ENCODE measurements at places on chromosomes 3 and 15.

GRCh38 chr3:64617610-64618009 is 70.2 kb downstream of the ADAMTS9 start:
- DNase-seq, result no peak

DNA sequence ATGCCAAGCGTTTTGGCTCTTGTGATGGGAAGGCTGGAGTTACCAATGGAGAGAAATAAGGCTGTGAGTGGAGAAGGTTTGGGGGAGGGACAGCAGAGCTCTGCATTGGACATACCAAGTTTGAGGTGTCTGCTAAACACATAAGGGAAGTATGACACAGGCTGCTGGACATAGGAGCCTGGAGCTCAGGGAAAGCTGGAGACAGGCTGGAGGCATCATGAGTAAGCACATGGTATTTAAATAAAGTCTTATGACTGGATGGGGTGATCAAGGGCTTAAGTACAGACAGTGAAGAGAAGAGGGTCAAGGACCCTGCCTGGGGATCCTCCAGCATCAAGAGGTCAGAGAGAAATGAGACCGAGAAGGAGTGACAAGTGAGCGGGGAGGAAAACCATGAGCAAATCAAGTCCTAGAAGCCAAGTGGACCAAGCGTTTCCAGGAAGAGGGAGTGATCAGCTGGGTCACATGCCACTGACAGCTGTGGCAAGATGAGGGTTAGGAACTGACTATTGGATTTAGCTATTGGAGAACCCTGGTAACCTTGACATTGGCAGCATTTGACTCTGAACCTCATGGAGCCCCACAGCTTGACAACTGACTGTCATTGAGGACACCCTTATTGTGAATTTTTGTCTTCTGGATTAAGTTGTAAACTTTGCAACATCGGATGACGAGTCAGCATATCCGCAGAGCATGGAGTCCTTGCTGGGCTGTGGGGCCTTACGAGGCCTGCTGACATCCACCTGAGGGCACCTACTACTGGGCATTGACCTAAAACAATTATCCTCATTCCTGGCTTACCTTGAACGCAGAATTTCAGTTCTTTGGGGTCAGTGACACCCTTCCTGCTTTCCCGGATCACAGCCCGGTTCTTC is 78.7 kb upstream of the ETV5 start:
- DNase-seq, result no peak

DNA sequence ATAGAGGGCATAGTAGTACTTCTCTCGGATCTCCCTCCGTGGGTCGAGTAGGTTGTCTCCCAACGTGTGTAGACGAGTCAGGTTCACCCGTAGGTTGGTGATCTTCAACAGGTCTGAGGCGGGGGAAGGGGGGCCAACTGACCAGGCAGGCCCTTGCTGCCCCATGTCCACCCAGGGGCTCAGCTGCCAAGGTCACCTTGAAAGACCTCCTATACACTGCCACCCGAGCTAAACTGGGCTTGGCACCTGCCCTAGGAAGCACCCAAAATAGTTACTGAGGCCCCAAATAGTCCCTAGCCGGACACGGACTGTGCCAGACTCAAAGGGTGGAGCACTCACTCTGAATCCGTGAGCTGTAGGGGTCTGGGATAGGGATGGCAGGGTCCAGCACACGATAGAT is 1.8 kb downstream of the LAMB2 start:
- no peak for DNase-seq

DNA sequence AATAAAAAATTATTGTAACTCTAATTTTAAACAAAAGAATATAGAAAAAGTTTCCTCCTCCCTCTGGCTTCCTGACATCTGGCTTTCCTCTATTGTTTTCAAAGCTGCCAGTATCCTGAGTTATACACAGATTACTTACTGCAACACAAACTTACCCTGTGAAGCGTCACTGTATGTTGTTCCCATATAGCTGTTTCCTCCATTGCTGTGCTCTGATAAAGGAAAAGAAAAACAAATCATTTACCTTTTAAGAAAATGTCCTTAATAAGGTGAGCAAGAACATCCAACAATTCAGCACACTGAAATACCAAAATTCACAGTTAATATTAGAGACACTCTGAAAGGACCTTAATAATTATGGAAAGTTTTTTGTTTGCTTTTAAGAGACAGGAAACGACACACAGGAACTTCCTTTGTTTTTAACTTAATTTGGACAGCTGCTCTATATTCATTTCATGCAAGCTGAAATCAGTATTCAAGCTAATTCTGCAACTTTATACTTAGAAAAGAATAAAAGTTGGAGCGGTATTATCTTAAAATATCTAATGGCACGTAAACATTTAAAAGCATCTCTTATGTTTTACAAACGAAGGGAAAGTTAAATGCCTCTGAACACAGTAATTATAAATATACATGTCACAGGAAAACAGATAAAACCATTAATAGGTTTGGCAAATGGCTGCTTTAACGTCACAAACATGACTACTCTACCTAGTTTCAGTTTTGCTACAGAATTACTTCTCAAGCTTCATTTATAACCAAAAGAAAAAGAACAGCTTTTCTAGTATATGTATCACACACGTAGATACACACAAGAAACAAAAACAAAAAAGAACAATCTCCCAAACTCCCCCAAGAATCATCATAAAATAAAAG is 21.5 kb downstream of the TJP1 start:
- no peak for DNase-seq

DNA sequence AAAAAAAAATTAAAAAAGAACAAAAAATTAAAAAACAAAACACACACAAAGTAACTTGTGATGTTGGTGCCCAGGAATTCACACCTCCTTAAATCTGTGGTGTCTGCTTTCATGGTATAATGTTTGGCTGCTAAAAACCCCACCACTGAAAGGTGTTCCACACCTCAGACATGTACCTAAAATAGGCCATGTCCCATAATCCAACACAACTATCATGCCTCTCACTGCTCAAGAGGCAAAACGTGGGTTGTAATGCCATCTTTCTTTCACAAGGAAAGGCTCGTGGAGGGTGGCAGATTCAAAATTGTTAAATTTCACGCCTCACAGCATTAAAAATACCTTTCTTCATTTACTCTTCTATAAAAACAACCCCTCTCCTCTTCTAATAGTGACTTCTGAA is 29.5 kb downstream of the MKRN2 start:
- DNase-seq, result no peak

- DNase-seq, result no peak
Observed at GRCh38 chr3:23723930-23724329, 81.8 kb upstream of the UBE2E1 start.

- no peak for DNase-seq
Observed at GRCh38 chr3:126678693-126679317, 23.9 kb upstream of the TXNRD3 start.

- no peak for DNase-seq
Observed at GRCh38 chr15:75695220-75695619, 17.4 kb downstream of the CSPG4 start.

DNA sequence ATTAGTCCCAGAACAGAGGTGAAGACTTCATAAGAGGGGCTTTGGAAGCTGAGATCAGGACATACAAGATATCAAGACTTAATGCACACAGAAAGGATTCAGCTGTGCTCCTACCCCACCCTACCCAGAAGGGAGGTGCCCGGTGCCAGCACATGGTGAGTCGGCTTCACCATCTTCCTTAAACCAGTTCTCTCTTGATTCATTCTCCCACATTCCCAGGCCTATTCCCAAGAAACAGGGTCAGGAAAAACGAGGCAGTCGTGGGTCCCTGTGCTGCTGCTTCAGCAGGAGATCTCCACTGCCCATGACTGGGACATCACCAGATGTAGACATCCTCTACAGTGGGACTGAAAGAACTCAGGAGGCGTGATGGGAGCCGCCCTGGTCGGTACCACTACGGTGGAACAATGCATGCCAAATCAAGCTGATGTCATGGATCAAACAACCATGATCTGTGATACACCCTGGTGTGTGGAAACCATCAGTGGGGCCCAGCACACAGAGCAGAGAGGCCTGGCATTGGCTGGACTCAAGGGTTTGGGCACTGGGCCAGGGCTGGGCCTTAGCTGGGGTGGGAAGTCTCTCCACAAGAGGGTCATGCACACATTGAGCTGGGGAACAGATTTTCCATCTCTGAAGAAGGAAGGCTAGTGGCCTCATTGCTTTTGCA is 41.9 kb downstream of the CCDC12 start:
- DNase-seq, result no peak

DNA sequence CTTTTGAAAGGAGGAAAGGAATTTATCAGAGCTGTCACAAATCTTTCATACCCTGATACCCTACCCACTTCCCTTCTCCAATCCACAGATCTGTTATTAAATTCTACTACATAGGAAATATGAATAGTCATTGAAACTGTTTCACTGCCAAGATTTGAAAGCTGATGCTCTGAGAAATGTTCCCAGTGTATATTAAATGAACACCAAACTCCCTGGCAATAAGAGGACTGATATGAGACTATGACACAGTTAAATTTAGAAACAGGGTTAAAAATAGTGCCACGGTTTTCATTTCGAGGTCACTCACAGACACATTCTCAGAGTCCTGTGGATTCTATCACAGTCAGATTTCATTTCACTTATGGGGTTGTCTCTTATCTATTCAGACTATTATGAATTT is 27.2 kb upstream of the GBE1 start:
- DNase-seq, result no peak

GRCh38 chr3:197881270-197881969 is 68.6 kb upstream of the RPL35A start:
- DNase-seq, result no peak

DNA sequence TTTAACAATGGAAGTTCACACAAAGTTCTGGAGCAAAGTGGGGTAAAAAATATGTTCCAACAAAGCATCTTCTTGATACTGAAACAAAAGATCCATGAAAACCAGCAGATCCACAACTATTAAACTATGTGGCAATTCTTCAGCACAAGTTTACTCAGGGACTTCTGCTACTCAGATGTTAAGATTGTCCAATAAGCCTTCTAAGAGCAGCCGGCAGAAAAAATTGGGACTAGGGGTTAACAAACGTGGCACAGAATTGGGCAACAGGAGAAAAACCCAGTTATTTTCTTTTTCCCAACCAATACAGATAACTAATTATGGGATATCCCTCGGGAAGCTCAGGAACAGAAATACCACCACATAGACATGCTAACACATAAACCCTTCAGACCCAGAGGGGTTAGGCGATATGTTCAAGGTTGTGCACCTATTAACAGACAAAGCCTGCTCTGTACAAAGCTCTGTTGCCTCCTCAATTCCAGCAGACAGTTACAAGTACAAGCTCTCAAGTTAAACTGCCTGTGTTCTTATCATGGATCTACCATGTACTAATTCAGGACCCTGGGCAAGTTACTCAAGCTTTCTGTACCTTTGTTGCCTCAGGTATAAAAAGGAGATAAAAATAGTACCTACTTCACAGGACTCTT is 6.8 kb downstream of the SSR3 start:
- no peak for DNase-seq

GRCh38 chr3:55166576-55167555 is 239.0 kb upstream of the LRTM1 start:
- DNase-seq, result no peak

- DNase-seq, result no peak
Observed at GRCh38 chr3:132196113-132196512, 121.1 kb upstream of the ACP3 start.

DNA sequence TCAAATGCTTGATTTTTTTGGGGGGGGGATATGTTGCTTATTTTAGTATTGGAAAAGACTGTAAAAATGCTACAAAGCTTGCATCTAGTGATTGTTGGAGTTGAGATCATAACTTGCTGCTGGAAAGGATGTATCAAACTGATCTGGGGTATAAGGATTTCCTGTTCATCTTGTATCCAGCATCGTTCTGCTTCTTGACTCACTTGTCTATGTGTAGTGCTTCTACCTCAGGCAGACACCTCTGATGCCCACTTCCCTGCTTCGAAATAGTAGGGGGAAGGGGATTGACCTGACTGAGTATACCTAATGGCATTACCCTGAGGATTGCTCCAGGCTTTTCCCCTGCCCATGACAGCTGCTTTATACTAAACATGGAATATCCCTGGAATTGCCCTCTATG is 42.7 kb downstream of the STT3B start:
- no peak for DNase-seq

DNA sequence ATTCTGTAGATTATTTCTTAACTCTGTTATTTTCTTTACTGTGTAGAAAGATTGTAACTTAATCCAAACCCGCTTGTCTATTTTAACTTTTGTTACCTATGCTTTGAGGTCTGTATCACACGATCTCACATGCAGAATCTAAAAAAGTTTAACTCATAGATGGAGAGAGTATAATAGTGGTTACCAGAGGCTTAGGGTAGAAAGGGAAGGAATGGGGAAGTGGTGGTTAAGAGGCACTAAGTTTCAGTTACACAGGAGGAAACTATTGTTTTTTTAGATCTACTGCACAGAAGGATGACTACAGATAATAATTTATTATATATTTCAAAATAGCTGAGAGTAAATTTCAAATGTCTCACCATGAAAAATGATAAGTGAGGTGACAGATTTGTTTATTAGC is 515.2 kb downstream of the RSL24D1 start:
- DNase-seq, result no peak

- DNase-seq, result no peak
Observed at GRCh38 chr3:119826711-119827608, 45.1 kb downstream of the NR1I2 start.

GRCh38 chr3:195773956-195774537 is 37.7 kb downstream of the MUC4 start:
- no peak for DNase-seq

GRCh38 chr3:72308641-72309040 is 523.7 kb upstream of the PROK2 start:
- DNase-seq, result no peak

DNA sequence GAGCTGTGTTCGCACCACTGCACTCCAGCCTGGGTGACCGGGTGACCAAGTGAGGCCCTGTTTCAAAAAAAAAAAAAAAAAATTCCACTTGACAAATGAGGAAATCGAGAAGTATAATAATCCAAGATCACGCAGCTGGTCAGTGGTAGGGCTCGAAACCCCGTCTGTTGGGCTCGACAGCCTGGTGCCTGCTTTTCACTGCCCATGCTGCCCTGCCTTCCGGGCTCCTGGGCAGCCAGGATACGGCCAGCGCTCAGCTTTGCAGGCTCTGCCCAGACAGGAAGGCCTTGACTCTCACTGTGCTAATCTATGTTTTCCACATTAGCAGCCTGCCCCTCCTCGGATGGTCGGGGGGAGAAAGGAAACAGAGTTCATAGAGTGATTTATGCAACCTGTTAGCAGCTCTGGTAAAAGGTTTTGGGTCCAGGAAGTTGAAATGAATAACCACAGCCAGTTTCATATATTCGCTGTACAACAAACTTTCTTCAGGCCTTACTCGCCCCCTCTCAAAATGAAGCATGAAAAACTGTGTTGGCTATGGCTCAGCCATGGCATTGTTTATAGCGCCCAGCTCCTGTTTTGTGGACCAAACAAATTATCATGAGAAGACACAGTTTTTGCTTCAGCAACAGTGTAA is 108.8 kb downstream of the XXYLT1 start:
- no peak for DNase-seq

GRCh38 chr3:142542054-142542453 is 36.5 kb downstream of the ATR start:
- DNase-seq, result no peak

GRCh38 chr15:20646529-20647142 is 105.0 kb upstream of the GOLGA6L6 start:
- DNase-seq, result no peak

GRCh38 chr3:21273259-21274025 is 477.6 kb downstream of the ZNF385D start:
- DNase-seq, result no peak

Measured in stimulated activated CD4-positive, alpha-beta T cell treated with anti-CD3 and anti-CD28 coated beads, Interleukin-12 subunit alpha, Interleukin-12 subunit beta, amount 100 ng/mL, for 4 hours (primary cell).